Fibroblast of gingiva (primary cell): ENCODE measurements at places on chromosomes 4 and X.

- DNase-seq, result peak; percentile 90
These were observed 51.0 kb downstream of the GUCY1B1 start for GRCh38 chr4:155809835-155810234.

DNA sequence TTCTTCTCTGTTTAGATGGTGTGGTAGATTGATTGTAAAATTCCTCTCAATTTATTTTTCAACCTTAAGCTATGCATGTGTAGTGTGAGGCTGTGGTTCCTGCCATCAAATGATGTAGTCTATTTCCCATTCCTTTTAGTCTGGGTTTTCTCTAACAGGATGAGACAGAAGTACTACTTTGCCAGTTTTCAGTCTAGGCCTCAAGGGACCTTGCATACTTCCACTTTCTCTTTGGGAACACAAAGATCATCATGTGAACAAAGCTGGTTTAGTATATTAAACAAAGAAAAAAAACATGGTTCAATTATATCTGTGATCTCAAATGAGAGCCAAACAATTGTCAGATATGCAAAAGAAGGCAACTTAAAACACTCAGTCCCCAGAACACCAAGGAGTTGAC lies 1284.0 kb downstream of the RAPGEF2 start:
- no peak for DNase-seq

DNA sequence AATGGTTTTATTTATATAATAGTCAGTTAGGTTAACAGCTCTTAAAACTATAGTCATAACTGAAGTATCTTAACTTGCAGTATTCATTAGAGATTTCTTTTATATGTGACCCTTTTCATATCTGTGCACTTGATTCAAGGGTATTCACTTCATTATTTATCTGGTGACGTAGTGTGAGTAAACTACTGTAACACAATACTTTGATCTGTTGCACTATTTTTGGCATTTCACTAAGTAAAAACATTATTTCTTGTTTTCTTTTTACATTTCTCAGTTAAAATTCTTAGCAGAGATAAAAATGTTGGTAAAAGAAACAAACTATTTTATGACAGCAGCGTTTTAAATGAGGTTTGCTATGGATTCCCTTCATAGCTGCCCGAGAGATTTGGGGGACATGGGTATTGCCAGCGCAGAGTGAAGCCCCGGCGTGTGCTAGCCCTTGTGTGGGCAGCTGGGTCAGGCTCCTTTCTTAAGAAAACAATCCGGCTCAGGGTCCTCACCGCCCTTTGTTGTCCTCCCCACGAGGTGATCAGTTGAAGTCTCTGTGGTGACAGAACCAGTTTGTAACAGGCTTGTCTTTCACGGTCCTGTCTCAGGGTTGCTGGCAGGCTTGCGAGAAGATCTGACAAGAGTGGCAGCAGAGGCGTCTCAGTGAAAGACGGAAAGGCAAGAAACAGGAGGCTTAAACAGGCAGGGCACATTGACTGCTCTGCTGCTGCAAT lies 293.4 kb downstream of the BMPR1B start:
- no peak for DNase-seq

- no peak for DNase-seq
These were observed 104.5 kb upstream of the AGA start for GRCh38 chr4:177546745-177547144.

DNA sequence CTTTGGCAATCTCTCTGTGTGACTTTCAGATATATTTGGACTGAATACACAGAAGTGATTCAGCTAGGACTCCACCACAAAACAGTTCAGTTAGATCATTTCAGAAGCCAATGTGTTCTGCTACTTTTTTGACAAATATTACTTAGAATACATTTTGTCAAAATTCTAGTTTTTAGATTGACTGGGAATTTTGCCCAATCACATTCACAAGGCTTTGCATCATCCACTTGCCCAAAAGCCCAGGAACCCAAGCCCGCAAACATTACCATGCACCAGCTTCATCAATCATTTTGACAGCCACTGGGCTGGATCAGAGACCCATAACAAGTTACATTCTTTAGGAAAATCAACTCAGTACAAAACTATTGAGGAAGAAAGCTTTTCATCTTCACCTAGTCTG lies 256.6 kb upstream of the NDST3 start:
- no peak for DNase-seq

- DNase-seq, result no peak
These were observed 221.6 kb upstream of the SPANXN4 start for GRCh38 chrX:142804085-142804484.

DNA sequence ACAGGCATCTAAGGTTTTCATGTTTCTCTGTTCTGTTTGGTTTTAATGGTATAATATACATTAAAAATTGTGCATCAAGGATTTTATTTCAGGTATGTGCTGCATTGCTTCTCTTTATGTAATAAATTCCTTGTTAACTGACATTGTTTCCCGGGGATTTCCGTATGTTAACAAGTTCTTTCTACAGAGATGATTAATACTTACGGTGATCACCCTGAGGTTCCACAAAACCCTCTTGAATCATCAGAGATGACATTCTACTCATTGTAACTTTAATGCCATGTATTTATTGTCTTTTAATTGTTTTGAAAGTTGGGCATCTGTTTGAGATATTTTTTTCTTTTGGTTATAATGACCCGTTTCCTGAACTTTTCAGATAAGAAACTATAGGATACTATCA lies 37.5 kb downstream of the ARHGAP10 start:
- no peak for DNase-seq

DNA sequence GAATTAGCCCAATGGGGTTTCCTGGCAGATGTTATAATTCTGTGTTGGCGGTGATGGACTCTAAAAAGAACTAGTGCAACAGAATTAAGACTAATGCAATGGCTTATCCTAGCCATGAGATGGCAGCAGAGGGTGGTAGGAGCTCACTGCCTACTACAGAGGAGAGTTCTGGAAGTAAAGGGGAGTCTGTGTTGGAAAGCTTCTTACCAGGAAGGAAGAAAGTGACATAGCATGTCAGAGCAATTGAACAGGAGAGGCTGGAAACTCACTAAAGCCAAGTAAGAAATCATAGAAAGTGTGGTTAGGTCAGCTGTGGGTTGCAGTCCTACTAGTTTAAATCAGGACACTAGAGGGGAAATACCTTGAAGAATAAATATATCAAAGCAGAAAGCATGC lies 6.3 kb upstream of the TRPC5OS start:
- peak; percentile 15 for DNase-seq

GRCh38 chr4:93761286-93761685 lies 67.3 kb upstream of the ATOH1 start:
- DNase-seq, result no peak

DNA sequence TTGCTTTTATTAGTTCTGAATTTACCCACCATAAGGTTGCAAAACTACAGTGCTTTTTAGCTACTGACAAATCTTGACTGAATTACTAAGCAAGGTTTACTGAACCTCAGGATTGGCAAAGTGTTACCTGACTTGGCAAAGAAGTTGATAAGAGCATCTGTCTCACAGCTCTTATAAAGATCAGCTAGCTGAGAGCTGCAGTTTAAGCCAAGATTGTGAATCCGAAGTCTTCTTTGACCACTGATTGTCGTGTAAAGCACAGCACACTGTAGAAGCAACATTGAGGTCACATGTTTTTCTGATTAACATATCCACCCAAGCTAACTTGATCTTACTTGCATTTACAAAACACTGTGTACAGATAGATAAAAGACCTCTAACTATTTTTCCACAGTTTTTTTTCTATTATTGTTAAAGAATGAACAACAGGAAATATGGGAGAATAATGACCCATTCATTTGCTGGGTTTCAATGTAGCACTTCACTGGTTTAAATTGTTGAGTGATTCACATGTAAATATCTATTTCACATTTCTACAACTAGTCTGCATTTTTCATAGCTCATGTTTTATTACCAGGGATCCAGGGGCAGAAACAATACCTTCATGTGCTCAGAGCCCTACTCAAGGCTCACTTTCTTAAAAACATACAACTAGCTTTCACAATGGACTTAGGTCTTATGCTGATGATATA lies 54.0 kb downstream of the METTL14 start:
- peak; percentile 41 for DNase-seq

GRCh38 chrX:131746491-131746968 lies 202.7 kb downstream of the OR13H1 start:
- DNase-seq, result no peak

- no peak for DNase-seq
These were observed 372.7 kb downstream of the INPP4B start for GRCh38 chr4:142473218-142473959.

- no peak for DNase-seq
These were observed 20.6 kb downstream of the SH3KBP1 start for GRCh38 chrX:19866626-19867410.

GRCh38 chr4:83381173-83381572 lies 46.5 kb upstream of the HPSE start:
- no peak for DNase-seq

GRCh38 chr4:158002173-158002572 lies 170.7 kb downstream of the GASK1B start:
- DNase-seq, result no peak

DNA sequence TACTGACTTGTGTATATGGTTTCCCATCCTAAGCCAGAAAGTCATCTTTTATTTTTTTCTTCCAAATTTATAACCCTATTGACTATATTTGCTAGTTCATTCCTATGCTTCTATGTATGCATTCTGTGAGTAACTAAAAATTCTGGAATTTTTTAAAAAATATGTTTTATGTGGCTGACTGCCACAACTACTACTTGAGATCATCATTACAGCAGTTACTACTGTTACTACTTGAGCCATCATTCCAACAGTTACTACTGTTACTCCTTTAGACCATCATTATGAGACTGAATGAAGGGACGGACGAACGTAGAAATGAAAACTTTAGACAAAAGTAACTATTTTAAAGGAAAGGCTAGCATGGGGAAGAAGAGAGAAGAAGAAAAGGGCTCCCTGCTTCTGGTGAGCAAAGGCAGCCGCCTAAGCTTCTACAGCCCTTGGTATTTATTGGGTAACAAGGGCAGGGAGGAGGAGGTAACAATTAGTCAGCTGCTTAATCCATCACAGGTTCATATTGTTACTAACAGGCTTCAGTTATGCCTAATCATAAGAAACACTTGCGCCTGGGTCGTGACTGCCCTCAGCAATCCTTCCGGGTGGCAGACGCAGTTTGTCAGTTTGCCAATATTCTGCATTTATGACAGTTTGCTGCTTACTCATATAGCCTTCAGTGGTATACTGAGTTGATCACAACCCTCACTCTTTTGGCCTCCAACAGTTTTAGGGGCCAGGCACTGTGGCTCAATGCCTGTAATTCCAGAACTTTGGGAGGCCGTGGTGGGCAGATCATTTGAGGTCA lies 80.4 kb downstream of the PDLIM5 start:
- DNase-seq, result peak; percentile 48

- peak; percentile 10 for DNase-seq
These were observed 60.7 kb downstream of the GAB1 start for GRCh38 chr4:143397335-143397734.

GRCh38 chr4:54378461-54378860 lies 149.4 kb downstream of the PDGFRA start:
- no peak for DNase-seq

DNA sequence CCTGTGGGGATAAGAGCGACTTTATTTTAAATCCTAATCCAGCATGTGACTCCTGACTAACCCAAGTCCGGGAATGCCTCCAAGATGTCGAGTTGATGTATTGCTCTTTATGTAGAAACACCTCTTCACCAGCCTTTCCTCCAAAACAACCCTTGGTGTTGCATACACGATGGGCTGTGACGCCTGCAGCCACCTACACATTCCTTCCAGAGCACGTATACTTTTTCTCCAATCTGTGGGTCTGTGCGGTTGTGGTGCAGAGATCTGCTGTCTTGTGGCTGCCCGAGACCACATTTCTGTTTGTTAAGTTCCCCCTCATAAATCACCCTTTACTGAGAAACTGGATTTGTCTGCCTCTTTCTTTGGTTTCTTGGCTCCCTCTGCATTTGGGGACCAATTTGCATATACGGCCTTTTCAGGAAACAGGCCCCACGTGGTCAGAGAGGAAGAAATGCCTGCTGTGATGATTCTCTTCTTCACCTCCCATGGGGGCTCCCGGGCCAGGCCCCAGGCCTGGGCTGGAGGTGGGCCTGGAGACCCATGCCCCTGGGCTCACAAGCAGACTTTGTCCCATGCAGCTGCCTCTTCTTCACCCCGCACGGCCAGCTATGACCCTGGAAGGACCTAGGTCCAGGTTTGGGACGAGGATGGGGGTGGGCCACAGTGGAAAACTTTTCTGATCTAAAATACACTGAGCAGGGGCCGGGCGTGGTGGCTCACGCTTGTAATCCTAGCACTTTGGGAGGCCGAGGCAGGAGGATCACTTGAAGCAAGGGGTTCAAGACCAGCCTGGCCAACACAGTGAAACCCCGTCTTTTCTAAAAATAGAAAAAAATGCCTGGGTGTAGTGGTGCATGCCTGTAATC lies 21.4 kb upstream of the AFAP1 start:
- DNase-seq, result peak; percentile 44

- DNase-seq, result peak; percentile 73
These were observed at the start of gene NHS for GRCh38 chrX:17374619-17375366. TSS of gene NHS (plus strand) at chrX:17375200. CDS start at chrX:17375758, 558 bp downstream.

GRCh38 chrX:104670051-104670450 lies 104.1 kb downstream of the IL1RAPL2 start:
- no peak for DNase-seq

GRCh38 chr4:24551492-24552289 lies 32.7 kb downstream of the DHX15 start:
- no peak for DNase-seq

DNA sequence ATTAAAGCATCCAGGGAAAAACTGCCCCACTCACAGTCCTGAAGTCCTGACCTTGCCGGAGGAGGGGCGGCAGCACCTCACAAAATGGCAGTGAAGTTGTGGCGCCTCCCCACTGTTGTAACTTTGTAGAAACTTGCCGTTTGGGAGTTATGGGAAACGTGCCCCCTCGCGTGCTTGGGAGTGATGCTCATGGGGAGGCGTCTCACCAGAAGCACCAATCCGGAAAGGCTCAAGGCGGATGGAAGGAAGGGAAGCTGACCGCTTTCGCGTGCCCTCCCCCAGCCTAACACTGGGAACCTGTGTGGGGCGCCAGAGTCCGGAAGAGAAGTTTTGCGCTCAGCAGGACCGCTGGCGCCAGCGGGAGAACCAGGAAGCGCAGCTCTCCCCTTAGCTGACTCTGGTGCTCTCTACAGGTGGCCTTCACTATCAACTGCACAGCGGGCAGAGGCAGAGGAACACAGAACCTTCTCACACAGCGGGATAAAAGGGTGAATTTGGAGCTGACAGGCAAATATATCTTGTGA lies at the start of the genes CT45A10 and SAGE1:
CT45A10 (minus strand) TSS at position 151 of the 524 bp plus-strand sequence. CDS start 8,100 bp downstream, outside the sequence.
SAGE1 (plus strand) TSS at position 423 of the 524 bp plus-strand sequence. CDS start 2,527 bp downstream, outside the sequence.
- DNase-seq, result no peak

- DNase-seq, result no peak
These were observed 360.7 kb downstream of the BMPR1B start for GRCh38 chr4:95118497-95118896.

GRCh38 chr4:26076000-26076587 lies 162.1 kb downstream of the SMIM20 start:
- DNase-seq, result peak; percentile 47

GRCh38 chr4:72531322-72531721 lies 37.7 kb downstream of the ADAMTS3 start:
- no peak for DNase-seq

- DNase-seq, result no peak
These were observed 82.8 kb upstream of the HPF1 start for GRCh38 chr4:169840554-169840953.

DNA sequence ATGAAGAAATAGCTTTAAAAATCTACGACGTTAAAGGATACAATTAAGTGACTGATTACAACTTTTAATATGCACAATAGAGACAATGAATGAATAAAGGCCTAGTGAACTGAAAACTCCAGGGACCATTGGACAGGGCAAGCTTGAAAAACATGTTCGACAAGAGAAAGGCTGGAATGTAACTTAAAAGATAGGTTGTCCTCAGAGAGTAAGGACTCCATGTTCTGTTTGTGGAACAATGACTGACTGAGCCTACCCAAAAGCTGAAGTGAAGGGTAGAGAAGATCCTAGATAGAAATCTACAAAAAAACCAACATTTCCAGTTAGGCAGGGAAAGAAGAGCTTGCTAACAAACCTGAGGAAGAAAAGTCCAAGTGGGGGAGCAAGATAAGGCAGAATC lies 173.4 kb downstream of the NR3C2 start:
- DNase-seq, result no peak
